ENCODE measurements at places on chromosomes 7 and 10.

DNA sequence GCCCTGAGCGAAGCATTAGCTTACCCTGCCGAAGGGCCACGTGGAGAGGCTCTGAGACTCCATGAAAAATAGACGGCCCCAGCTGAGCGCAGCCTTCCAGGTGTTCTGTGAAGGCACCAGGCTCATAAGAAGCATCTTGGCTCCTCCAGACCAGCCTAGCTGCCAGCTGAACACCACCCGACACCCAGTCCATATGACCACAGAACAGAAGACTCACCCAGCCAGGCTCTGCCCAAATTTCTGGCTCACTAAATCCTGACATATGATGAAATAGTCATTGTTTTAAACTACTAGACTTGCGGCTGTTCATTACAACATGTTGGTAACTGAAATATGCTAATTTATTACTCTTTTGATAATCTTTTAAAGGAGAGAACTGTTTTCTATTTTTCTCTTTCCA, 99.5 kb upstream of the ABI1 start:
- H3K27ac ChIP-seq: no peak overlapping the region
- H3K4me3 ChIP-seq: no peak overlapping the region
- DNase-seq: no peak

DNA sequence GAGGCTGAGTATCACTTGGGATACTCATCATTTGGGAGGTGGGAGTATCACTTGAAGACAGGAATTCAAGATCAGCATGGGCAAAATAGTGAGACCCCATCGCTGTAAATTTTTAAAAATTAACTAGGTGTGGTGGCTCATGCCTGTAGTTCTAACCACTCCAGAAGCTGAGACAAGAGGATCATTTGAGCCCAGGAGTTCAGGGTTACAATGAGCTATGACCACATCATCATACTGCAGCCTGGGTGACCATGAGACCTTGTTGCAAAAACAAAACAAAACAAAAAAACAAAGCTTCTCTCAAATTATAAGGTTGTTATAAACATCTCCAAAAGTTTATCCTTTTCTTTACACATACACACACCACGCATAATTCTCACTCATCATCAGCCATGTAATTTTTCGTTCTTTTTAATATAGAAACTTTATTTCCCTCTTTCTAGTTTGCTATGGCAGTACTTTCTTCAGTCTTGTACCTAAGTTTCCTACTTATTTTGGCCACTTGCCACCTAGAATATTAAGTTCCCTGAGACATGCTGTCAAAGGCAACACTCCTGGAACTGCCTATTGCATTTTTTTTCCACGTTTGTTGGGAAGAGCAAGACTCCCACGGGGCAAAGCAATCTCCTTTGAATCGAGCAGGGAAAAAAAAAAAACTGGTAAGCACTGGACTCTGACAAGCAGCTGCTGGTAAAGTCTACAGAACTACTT, 37.1 kb downstream of the SKIDA1 start:
- no peaks in the 10 kb centered on the region for H3K27me3 ChIP-seq
- H3K4me1 ChIP-seq: no peaks in the 10 kb centered on the region
- no peak overlapping the region for H3K27ac ChIP-seq
- no peaks in the 10 kb centered on the region for H3K36me3 ChIP-seq

DNA sequence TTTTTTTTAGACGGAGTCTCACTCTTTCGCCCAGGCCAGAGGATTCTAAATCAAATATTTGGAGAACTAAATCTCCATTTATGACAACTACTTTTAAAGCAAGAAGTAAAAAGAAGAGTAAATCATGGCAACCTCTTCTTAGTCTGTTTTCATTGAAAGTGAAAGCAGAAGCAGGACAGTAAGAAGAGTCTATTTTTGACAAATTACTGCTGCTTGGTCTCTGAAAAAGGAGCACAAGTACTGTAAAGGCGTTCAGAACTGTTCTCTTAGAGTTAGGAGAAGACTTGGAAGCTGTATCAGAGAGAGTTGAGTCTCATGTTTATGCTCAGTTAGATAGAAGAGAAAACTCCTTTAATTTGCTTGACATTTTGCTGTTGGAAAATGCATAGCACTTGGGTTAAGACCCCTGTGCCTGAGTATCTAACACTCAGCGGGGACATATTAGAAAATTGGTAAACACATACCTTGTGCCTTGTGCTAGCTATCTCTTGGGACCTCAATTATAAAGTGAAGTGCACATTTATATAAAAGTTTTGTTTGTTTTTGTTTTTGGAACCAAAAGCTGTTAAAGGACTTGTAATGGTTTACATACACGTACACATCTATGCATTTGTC, 433.0 kb downstream of the ANKRD7 start:
- H3K27ac ChIP-seq: no peak overlapping the region
- no peaks in the 10 kb centered on the region for H3K27me3 ChIP-seq
- no peak for DNase-seq

DNA sequence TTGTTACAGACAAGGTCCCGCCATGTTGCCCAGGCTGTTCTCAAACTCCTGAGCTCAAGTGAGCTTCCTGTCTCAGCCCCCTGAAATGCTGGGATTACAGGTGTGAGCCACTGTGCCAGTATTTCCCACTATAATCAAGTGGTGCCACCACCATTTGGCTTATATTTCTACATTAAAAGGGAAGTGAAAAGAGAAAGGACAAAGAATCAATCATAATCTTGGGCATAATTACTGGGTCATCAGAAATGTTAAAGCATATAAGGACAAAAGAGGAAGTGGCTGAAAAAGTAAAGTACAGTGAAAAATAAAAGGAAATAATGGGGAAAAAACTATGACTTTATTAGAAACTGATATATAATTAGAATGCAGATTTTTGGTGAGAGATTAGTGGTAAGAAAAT, 25.7 kb upstream of the ENTPD1 start:
- no peak for DNase-seq
- H3K27me3 ChIP-seq: no peaks in the 10 kb centered on the region
- H3K4me3 ChIP-seq: no peak overlapping the region

- no peak overlapping the region for H3K4me3 ChIP-seq
- H3K27me3 ChIP-seq: no peaks in the 10 kb centered on the region
- no peaks in the 10 kb centered on the region for H3K36me3 ChIP-seq
- H3K4me1 ChIP-seq: no peaks in the 10 kb centered on the region
- no peak overlapping the region for H3K27ac ChIP-seq
These were observed 186.4 kb downstream of the PLXDC2 start for GRCh38 chr10:20002657-20003056.

GRCh38 chr10:88182601-88182930, 319.1 kb downstream of the PTEN start:
- no peaks in the 10 kb centered on the region for H3K36me3 ChIP-seq
- H3K27me3 ChIP-seq: no peaks in the 10 kb centered on the region
- DNase-seq: no peak
- no peak overlapping the region for H3K27ac ChIP-seq
- H3K4me3 ChIP-seq: no peak overlapping the region

- H3K27ac ChIP-seq: no peak overlapping the region
- no peaks in the 10 kb centered on the region for H3K36me3 ChIP-seq
- no peak overlapping the region for H3K4me3 ChIP-seq
- no peaks in the 10 kb centered on the region for H3K27me3 ChIP-seq
These were observed 8.0 kb upstream of the PWWP2B start for GRCh38 chr10:132388891-132389432.
